Ammon's horn (tissue), 1 donor: ENCODE measurements at places on chromosomes 2 and 18.

GRCh38 chr2:205540036-205540435 lies 142.3 kb upstream of the NRP2 start:
- no peak for DNase-seq

- DNase-seq: no peak
These were observed 1.8 kb downstream of the NGEF start for GRCh38 chr2:233011268-233011650.

DNA sequence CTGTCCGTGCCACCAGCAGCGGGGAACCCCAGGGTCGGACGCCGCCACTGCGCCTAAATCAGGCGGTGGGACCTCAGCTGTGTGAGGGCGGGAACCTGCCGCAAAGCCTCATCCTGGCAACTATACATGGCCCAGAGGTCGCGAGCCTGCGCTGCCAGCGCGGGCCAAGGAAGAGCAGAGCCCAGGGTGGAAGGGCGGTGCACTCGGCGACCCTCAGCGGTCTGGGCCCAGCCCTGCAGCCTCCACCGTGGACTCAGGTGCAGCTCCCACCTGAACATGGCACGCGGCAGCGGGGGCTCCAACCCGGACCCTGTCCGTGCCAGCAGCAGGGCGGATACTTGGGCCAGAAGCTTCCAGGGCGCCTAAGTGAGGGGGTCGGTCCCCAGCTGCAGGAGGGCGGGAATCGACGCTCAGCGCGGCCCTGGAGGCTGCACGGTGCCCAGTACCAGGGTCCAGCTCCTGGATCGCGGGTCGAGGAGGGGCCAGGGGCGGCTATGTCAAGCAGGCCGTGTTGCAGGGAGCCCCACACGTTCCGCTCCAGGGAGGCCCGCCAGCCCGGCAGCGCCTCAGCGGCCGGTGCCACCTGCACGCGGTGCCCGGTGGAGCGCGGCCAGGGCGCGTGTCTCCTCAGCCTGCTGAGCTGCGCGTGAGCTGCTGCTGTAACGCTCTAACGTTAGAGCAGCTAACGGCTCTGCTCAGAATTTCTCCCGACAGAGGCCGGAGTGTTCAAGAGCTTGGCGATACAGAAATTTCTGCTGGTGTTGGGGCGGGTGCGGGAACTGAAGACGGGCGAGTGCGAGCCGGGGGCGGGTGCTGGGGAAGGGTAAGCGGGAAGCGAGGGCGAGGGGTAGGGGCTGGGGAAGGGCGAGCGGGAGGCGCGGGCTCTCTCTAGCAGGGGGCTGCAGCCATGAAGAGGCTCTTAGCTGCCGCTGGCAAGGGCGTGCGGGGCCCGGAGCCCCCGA lies at the start of gene ANKRD30B:
TSS of gene ANKRD30B (plus strand) at position 660 of the 962 bp plus-strand sequence. CDS start at position 908, 248 bp downstream.
- DNase-seq: no peak

DNA sequence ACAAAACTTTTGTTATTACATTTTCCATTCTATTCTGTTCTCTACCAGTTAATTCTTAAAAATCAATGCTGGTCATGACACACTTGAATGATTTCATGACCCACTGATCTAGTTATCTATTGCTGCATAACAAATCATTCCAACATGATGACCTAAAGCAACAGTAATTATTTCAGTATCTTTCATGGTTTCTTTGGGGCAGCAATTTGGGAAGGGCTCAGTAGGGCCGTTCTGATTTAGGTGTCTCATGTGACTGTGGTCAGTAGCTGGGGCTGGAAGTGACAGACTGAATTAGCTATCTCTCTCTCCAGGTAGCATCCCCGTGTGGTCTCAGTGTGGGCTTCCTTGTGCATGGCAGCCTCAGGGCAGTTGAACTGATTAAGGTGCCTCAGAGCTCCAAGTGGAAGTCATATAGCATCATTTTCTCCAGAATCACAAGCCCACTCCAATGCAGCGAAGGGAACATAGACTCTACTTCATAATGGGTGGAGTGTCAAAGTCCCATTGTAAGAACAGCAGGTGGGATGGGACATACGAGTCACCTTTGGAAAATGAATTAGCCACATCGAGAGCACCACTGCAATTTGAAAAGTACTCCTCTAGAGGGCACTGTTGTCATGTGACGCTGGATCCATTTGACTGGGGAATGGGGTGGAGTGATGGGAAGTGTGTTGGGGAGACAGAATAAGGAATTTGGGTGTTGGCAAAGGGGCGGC lies 39.1 kb upstream of the FAM136A start:
- peak; percentile 69 for DNase-seq

GRCh38 chr2:168147830-168148794 lies 99.3 kb downstream of the STK39 start:
- DNase-seq: no peak

DNA sequence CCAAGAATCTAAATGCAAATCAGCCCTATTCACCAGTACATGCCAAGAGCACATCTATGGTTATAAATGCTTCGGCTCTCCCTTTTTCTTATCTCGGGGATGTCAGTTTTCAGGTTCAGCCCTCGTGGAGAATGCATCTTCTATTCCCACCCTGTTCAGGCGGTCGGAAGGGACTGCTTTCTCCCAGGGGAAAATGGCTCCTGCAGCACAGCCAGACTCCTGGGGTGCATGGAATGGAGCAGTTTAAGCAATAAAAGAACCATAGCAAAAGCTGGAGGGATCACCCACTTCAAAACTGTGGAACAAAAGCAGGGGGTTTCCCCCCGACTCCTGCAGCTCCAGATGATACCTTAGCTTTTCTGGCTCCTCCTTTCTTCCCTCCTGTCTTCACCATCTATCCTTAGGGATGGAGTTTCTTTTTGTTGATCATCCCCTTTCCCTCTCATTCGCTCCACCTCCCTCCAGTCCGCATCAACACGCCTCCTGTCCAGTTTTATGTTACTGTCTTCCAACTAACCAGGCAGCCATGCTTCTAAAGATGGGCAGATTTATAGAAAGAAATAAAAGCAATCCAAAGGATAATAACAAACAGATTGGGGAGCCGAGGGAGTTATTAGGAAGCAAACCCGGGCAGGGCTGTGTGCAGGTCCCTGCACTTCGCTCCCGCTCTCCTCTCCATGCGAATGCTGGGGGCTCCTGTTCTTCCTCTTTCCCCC lies 356.2 kb upstream of the SMIM21 start:
- DNase-seq: no peak

GRCh38 chr2:42446503-42447271 lies 47.1 kb downstream of the KCNG3 start:
- DNase-seq: no peak

GRCh38 chr2:172976816-172977215 lies 98.8 kb upstream of the MAP3K20 start:
- no peak for DNase-seq

- DNase-seq: no peak
These were observed 43.9 kb downstream of the ST6GAL2 start for GRCh38 chr2:106841886-106842645.

- peak; percentile 69 for DNase-seq
These were observed 38.7 kb downstream of the REEP1 start for GRCh38 chr2:86298411-86299390.

DNA sequence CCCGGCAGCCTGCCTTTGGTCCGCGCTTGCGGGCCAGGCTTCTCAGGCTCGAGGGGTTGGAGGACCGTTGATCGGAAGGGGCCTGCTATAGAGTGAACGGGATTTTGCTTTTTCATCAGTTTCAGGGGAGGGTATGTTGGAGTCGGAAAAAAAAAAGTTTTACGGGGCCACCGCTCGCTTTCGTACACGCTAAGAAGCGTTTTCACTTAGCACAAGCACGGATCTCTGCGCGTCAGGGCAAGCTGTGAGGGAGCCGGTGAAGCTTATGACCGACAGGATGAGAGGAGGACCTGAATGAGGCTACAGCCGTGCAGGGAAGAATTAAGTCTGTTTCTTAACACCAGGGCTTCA lies 443 bp downstream of the CPSF3 start:
- no peak for DNase-seq

DNA sequence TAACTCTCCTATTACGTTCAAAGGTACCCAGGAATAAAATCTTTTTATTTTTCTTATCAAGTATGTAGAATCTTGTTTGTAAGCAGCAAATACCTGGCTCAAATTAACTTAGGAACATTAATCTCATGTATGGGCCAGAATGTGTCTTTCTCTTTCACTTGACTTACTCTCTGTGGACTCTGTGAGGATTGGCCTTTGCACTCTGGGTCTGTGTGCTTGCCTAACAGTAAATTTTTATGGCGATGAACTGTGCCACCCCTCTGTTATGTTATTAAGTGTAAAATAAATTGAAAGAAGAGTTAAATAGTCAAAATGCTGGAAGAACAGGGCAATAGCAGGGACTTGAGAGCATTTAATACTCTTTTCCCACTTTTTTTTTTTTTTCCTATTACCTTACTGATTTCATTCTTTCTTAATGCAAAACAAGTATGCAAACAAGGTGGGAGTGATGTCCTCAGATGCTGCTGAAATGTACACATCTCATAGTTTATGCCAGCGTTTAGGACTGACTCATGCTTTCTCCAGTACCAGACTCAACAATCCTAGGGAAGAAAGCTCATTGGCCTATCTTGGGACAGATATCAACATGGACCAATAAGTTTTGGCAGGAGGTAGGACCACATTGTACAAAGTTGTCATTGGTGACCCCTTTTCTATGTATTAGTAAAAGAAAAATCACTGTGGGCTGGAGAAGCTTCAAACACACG lies 25.5 kb downstream of the LYPD6 start:
- DNase-seq: no peak

GRCh38 chr2:163607630-163608029 lies 128.2 kb downstream of the FIGN start:
- no peak for DNase-seq

GRCh38 chr2:46976556-46977279 lies 61.1 kb upstream of the MCFD2 start:
- no peak for DNase-seq

DNA sequence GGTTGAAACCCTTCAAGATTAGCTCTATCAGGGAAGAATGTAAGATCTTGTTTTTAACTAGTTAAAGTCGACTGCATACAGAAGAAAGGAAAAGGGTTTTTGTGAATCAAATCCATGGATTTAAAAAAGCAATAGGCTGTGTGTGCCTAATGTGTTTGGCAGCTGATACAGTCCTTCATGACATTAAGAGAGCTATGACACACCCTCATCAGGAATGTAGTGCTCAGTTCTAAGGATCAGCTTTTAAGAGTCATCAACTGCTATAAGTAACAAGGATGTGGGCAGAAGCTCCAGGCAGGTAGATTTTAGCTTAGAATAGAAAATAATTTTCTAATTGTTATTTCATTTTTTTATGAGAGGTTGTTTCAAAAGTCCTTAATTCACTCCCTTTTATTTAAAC lies 52.9 kb downstream of the PPP1R1C start:
- DNase-seq: no peak

DNA sequence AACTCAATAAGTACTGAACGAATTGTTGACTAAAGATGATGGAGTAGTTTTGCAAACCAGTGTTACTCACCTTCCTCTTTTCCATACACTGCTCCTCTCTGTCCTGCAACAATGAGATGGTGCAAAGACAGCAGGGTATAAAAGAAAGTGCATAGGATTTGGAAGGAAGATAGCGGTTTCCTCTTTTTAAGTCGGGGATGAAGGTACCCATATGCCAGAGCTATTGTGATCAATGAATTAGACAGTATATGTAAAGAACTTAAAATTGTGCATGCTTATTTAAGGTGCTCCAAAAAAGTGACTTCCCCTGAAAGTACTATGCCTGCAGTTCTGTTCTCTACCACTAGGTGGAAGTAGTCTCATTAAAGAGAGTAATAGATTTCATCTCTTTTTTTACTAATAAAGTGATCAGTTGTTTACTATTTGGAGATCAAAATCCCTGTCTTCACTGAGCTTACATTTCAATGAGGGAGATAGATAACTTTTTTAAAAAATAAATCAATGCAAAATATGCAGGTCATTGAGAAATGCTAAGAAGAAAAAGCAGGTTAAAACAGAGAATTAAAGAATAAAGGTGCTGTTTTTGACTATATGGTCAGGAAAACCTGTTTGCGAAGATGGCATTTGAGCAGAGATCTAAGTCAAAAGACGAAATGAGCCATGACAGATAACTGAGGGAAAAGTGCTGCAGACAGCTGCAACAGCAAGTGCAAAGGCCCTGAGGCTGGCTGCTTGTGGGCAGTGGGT lies 339.7 kb upstream of the SLC14A2 start:
- no peak for DNase-seq

- DNase-seq: no peak
These were observed 45.3 kb downstream of the SCTR start for GRCh38 chr2:119478978-119479295.

DNA sequence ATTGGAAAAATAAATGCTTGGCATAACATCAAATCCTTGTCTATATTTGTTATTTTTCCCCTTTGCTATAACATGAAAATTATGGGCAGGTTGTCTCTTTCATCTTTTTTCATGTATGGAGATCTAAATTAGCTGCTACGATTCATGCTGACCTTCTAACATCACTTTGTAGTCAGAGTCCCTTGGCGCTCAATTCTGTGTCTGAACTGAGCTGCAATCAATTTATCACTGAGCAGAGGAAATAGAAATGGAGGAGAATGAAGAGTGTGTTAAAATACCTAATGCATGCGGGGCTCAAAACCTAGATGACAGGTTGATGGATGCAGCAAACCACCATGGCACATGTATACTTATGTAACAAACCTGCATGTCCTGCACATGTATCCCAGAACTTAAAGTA lies 168.9 kb downstream of the CDH7 start:
- DNase-seq: no peak

DNA sequence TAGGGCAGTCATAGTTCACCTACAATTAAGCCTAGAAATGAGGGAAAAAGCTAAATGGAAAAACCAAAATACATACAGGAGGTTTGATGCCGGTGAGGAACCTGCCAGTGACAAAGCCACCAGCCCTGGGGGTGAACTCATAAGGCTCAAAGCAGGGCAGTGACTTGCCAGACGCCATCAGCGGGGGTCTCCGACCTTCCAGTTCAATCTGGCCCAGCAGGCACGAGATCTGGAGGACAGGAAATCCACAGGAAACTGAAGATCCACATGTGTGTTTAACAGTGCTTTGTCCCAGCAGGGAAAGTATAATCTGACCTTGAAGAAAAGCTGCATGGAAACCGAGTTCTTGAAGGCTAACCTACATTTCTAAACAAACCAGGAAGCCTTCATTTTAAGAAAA lies 60.1 kb downstream of the POLR1A start:
- no peak for DNase-seq

GRCh38 chr18:35888329-35888728 lies 84.2 kb upstream of the RMP24 start:
- no peak for DNase-seq

DNA sequence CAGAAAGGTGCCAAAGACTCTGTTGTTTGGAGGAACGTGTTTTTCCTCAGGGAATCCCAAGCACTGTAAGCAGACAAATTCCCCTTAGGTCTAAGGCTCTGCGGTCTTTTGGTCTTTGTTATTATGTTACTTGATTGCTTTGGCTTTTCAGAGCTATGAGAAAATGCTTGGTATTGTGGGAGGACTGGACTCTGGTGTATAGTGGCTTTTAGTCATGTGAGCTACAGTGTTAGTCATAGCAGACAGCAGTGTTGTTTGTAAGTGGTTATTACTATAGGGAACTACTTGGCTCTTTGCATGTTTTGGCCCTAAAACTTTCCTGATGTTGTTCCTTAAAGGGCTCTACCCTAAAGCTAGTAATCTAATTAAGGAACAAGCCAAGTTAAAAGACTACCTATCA lies 956.2 kb upstream of the LRATD1 start:
- no peak for DNase-seq
